ENCODE measurements at places on chromosomes 7 and 10.

GRCh38 chr10:16509996-16510395, 11.7 kb downstream of the C1QL3 start:
- no peak for DNase-seq

DNA sequence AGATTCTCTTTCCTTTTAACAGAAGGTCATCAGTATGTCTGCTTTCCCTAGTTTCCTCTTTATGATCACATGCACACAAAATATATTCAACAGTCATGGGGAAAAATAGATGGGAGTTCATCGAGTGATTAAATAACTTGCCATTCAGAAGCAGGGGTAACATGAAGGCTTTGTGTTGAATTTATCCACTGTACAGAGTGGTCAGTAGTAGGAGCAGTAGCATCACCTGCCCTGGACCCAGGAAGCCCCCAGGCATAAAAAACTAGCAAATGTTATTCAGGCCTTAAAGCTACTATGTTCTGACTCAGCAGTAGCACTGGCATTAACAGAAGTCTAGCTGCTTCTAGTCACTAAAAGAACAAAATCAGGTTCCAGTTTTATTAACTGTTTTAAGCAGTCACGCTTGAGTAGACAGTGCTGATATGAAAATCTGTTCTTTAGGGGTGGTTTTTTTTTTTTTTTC, 31.4 kb upstream of the FAM133B start:
- DNase-seq = no peak

- DNase-seq = no peak
These were observed 107.6 kb downstream of the TES start for GRCh38 chr7:116317907-116318306.

DNA sequence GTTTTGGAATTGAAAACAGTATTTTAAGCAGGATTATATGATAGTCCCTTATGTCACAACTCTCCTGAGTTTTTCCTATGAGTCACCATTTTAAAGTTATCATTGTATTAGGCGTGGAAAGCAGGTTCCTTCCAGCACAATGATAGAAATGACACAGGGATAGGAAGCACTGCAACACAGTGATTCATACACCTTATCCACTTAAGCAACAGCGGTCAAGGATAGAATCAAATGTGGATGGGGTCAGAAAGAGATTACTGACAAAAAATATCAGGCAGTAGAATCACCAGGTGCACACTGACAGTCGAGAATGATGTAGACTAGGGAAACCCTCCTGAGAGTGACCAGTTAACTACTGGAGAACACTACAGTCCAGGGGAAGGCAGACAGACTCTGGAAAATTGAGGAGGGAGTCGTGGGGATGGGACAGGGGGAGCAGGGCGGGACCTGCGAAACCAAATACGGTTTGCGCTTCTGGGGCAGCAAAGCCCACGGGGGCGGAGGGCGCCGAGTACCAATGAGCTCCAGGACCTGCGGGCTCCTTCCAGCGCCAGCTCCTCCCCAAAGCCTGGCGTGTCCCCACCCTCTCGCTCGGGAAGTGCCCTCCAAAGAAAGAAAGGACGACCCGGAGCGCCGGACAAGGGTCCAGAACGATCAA, 479 bp downstream of the PNPLA8 start:
- no peak for DNase-seq

- no peak for DNase-seq
These were observed 141.6 kb downstream of the CAMK1D start for GRCh38 chr10:12490963-12491362.

- no peak for DNase-seq
These were observed 13.7 kb downstream of the BPGM start for GRCh38 chr7:134660242-134660785.

- no peak for DNase-seq
These were observed 565.3 kb downstream of the PHTF2 start for GRCh38 chr7:78363866-78364265.

DNA sequence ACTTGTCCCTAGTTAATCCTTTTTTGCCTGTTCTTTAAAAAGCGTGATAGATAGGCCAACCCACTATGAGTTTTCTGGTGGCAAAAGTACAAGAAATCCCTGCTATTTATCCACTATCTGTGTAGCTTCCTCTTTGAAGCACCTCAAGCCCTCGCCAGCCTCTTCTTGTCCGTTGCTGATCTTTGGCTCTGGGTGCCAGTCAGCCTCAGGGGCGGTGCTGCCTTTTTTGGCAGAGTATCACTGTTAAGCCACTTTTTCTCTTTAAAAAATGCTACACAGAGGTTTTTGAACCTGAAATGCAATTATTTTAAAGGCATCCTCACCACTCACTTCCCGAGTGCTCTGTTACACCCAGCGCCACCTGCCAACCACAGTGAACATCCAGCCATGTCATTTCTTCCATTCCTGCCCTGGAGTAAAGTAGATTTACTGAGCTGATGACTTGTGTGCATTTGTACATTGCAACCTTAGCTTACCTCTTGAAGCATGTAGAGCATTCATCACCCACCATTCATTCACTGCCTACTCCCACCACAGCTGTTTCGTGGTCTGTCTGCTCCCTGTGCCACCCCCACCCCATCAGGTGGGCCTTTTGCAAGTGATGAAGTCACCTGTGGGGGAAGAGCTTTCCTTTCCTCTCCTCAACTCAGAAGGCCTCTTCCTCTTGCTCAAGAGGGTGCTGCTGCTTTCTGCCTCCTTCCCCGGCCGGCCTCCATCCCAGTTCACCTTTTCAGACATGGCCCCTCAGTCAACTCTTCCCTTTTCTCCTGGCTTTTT, 414.2 kb upstream of the GALNT17 start:
- no peak for DNase-seq

- no peak for DNase-seq
These were observed 812.8 kb downstream of the LRMDA start for GRCh38 chr10:76244061-76244686.

DNA sequence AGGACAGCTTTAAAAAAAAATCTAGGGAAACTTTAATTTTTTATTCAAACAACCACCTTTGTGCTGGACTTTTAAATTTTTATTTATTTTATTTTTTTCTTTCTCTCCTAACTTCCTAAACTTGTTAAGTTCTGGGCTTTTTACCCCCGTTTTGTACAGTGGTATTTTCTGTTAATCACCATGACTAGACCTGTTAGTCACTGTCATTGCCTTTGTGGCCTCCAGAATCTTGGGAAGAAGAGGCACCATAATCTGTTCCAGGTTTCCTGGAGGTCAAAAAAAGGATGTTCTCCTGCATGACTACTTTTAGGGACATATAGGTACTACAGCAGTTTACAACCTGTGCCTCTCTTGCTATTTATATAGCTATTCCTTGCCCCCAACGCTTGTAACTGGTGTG, 31.1 kb upstream of the DDX50 start:
- no peak for DNase-seq

- no peak for DNase-seq
These were observed 745.9 kb downstream of the GATA3 start for GRCh38 chr10:8800426-8800825.

GRCh38 chr10:71840177-71840957, 10.7 kb downstream of the PSAP start:
- DNase-seq = no peak

- DNase-seq = no peak
These were observed 69.8 kb upstream of the PLXNA4 start for GRCh38 chr7:132646052-132646451.

- DNase-seq = no peak
These were observed 159.6 kb downstream of the KMT2E start for GRCh38 chr7:105173586-105173985.

- no peak for DNase-seq
These were observed 21.1 kb downstream of the FRMD4A start for GRCh38 chr10:14309593-14309992.

DNA sequence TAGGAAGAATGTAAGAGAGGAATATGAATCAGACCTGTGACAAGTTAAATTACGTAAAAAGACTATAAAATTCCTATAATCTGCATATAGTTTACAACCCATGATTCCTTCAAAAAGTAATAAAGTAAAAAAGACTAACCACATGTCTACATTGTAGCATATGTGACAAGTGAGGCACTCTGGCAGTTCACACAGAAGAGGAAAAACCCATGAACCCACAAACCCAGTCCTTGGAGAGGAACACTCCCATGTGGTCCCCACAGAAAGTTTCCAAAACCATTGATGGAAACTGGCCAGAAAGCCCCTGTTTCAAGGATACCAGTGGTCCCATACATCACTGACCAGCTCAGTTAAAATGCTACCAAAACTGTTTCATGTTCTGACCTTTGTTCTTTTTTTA, 15.7 kb downstream of the KDM7A start:
- no peak for DNase-seq

- no peak for DNase-seq
These were observed 107.3 kb upstream of the EFCAB10 start for GRCh38 chr7:105688617-105689016.

DNA sequence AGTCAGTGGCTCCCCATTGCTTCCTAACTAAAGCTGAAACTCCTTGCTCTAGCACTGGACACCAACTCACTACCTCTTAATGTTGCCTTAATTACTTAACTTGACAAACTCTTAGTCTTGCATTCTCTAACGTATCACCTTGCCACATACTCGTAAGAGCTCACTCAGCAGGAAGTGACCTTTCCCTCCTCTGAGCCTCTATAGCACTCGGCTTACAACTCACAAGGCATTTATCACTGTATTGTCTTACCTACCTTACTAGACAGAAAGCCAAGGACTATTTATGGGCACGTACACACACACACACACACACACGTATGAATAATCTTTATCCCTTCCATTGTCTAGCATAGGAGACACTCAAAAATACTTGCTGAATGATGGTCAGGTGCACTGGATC, 21.2 kb downstream of the CEP41 start:
- DNase-seq = no peak

GRCh38 chr7:105067691-105068090, 53.7 kb downstream of the KMT2E start:
- no peak for DNase-seq

DNA sequence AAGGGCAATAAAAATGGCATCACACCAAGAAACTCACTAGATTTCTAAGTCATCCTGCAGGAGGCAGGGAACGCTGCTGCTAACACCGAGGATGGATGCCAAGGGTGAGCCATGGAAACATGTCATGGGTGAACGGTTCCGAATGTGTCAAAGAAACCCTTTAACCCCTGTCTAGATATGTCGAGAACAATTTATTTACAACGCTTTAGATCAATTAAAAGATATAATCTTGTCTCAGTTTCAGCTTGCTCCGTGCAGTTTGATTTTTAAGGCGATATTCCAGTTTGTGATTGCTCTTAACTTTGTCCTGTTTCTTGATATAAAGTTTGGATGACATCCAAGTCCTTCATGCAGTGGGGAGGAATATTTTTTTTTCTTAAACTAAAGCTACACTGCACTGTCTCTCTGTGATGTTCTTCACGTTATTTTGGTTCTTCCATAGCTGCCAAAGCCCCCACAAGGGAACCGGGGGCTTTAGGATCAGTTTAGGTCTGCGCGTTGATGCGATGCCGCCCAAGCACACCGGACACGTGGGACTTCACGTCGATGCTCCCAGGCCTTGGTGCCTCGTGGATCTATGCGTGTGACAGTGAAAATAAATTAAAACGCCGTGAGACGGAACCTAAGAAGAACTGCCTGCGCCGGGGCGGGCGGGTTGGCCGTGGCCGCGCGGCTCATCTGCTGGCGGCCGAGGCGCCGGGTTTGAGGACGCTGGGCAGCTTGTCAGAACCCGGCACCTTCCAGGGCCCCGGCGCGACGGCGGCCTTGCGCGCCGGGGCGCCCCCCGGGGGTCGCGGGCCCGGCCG, 220.3 kb downstream of the PHTF2 start:
- no peak for DNase-seq

DNA sequence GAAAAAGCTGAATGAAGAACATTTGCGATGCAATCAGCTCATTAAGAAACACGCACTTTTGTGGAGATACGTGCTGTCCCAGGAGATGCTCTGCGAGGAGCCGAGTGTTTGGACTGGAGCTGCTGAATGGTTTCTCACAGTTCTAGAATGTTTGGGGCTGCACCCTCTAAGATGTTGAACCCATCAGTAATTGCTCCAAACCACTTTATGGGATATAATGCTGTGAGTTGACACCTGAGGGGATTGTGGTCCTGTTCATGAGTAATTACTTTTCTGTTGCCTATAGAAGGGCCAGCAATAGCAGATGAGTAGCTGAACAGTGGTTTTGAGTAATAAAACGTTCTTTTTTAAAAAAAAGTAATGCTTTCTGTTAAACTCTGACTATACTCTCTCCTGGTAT, 63.1 kb downstream of the IKZF1 start:
- no peak for DNase-seq

DNA sequence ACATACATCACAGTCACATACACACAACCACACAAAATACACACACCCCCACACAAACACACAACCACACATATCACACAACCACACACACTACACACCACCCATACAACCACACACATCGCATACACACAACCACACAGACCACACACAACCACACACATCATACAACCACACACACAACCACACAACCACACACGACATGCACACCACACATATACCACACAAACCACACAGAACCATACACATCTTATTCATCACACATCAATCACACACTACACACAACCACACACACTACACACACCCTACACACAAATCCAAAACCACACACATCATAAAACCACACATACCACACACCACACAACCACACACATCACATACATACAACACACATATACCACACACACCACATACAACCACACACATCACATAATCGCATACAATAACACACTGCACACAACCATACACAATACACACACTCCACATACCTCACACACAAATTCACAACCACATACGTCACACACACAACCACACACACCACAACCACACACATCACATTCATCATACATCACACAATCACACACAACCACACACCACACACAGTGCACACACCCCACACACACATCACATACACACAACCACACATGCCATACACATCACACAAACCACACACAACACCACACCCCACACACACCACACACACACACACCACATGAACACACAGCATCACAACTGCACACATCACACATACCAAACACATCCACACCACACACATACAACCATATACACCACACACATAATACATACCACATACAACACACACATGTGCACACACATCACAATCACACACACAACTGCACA, 30.4 kb downstream of the GPRIN2 start:
- DNase-seq = no peak
